ENCODE measurements at places on chromosomes 1 and 21.
A peak's percentile ranks its signal among the peaks of the same experiment; 100 is the strongest.

- DNase-seq: no peak
These were observed 104.6 kb downstream of the ADSS2 start for GRCh38 chr1:244346972-244347618.

- DNase-seq: no peak
These were observed 21.8 kb upstream of the HSD3B1 start for GRCh38 chr1:119485201-119485600.

- peak; percentile 60 for DNase-seq
These were observed 159.6 kb downstream of the TOMM20 start for GRCh38 chr1:234969011-234969441.

DNA sequence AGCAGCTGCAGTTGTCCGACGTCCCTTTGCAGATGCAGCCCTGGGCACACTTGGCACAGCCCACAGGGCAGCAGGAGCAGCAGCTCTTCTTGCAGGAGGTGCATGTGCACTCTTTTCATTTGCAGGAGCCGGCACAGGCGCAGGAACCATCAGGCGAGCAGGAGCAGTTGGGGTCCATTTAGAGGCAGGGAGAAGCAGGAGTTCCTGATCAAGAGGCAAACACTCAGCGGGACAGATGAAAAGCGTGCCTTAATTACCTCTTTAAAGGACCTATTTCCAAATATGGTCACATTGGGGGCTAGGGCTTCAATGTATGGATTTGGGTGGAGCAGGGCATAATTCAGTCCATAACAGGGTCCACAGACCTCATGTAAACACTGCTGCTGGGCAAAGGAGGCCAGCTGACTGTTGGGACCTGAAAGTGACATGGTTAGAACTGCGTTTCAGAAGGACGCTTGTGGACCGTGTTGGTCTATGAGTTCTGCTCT, 4.3 kb upstream of the CPLANE2 start:
- DNase-seq: no peak

- DNase-seq: no peak
These were observed 9.8 kb upstream of the MYSM1 start for GRCh38 chr1:58709540-58710175.

DNA sequence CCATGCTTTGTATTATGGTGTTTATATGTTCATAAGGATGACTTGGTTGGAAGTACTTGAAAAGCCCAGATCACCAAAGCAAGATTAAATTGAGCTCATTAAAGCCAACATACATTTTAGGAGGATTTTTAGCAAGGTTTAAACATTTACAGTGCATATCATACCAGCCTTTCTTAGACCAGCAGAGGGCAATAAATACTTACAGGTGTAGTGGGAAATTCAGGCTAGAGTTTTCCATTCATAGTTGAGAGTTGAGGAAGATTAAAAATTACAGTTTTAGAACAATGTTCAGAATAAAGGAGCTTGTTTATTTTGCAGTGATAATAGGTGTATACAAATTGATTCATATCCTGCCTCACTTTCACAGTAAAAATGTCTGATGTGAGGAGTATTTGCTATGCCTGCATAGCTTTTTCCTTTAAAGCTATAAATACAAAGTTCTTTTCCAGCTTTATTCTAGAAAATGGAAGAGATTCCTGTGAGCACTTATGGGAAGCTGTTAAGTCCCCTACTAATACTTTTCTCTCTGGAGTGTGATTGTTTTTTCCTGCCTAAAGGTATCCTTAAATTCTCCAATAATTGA, 35.3 kb downstream of the DTL start:
- no peak for DNase-seq

DNA sequence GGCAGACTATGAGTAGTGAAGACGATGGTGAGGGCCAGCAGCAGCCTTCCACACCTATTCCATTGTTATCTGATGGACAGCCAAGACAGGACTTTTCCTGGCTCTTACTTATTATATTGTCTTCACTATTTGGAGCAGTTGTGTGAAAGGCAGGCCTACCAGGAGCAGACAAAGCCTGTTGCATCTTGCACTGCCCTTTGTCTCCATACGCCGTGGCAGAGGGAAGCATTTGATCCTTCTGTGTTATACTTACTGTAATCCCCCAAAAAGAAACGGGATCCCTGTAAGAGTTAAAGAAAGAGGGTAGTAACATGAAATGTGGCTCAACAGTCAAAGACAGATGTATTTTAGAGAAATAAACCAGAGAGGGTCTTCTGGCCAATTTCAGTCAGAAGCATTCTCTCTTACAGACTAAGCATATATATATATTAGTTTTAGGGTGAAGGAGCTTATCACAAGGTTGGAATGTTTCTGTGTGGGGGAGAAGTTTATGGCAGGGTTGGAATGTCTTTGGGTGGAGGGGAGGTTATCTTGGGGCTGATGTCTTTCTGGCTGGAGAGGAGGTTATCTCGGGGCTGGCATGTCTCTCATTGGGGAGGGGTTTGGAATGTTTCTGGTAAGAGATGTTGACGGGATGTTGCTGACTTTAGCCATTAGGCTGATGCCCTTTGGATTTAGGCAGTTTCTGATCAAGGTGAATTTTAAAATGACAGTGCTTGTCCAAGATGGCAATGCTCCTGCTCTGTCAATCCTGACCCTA, 23.4 kb upstream of the HSD3B1 start:
- no peak for DNase-seq

- DNase-seq: no peak
These were observed 9.2 kb downstream of the GNB1 start for GRCh38 chr1:1881727-1882126.

- DNase-seq: no peak
These were observed 108.0 kb downstream of the ENAH start for GRCh38 chr1:225544924-225545323.

GRCh38 chr21:15343066-15343465, 278.3 kb upstream of the NRIP1 start:
- DNase-seq: no peak

DNA sequence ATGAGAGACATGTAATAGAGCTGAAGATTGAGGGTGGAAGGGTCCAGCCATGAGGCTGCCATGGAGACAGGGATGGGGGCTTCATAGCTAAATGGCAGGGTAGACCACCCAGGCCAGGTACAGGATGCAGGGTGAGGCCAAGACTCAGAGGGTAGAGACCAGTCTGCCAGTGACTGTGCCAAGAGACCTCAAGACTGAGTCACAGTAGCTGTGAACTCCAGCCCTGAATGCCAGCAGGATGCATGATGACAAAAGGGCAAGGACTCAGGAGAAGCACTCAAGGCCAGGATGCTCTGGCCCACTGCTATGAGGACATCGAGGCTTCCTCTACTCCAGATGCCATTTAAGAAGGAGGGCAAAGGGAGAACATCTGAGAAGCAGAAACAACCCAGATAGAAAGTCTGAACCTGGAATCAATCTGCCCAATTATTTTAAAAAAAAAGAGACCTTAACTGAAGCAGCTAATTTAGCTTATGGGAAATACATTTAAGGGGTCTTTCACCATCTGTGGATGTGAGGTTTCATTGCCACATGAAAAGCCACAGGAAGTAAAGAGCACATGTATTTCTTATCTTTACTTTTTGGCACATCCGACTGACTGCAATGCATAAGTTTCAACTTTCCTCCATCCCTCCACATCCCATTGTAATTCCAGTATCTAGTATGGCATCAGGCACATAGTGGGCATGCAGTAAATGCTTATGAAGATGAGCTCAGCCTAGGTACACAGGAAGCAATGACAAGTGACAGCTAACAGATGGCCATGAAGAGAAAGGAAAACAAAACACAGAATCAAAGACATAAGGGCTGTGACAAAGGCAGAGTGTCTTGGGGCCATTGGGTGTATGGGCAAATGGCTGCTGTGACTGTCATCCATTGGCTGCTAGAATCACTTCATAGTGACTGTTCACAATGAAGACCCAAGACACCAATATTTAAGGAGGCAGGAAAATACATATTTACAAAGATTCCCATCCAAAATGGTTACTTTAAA, 40.2 kb downstream of the SUSD4 start:
- DNase-seq: no peak

DNA sequence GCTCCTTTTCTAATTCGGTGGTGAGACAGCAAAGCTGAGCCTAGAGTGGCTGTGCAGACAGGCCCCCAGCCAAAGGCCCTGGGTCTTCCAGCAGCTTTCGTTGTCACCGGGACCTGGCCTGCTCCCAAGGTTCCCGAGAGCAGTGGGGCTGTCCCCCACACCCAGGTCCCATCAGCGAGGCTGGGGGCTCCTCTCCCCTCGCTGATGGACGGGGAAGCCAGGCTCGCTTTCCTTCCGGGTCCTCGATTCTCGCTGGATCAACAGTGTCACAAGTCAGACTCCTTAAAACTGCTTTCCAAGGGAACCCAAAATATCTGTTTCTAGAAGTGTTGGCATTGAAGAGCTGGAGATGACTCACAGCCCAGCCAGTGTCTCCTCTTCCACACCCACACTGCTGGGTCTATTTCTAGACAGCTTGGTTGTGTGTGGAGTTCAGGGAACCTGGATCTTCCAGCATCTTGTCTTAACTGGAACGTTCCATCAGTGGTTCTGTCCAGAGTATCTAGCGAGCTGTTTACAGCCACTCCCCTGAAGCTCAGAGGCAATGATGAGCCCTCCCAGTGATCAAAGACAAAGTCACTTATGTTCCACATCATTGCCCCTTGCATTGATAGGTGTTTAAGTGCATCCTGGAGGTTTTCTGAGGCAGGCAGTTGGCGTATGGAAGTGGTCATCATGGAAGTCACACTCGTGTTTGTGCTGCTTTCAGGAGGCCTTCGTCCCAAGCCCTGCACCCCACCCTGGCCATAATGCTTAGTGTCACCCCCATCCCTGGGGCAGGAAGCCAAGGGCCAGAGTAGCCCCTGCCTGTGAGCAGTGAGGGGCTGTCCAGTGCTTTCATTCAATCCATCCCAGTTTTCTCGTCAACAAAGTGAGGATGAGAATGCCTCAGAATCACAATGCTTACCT, 35.2 kb downstream of the RRP1 start:
- DNase-seq: no peak

DNA sequence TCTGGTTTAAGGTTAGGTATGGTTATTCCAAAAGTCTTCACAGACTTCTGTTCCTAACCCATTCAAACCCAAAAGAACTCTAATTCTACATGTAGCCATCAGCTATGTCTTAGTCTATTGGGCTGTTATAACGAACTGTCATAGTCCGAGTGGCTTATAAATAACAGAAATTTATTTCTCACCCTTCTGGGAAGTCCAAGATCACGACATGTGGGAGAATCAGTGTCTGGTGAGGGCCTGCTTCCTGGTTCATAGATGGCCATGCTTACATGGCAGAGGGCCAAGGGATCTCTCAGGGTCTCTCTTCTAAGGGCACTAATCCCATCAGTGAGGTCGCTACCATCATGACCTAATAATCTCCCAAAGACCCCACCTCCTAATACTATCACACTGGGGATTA, 103.0 kb upstream of the PPP2R5A start:
- no peak for DNase-seq

DNA sequence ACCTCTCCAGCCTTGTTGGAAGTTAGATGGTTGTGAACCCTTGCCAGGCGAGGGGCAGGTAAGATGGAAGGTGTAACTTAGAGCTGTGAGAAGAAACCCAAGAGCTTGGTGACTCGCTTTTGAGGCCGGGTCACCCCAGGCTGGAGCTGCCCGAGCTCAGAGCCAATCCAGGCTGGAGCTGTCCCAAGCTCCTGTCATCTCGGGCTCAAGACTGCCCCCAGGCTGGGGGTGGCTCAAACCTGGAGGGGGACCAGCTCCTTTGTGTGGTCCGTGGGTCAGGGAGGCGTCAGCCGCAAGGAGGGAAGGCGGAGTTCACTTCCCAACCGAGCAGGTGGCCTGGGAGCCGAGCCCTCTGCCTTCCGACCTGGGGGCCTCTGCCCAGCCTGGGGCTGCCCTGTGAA, 2.0 kb downstream of the HUNK start:
- DNase-seq: no peak

GRCh38 chr1:156076609-156077429, 5.4 kb downstream of the MEX3A start:
- DNase-seq: no peak

DNA sequence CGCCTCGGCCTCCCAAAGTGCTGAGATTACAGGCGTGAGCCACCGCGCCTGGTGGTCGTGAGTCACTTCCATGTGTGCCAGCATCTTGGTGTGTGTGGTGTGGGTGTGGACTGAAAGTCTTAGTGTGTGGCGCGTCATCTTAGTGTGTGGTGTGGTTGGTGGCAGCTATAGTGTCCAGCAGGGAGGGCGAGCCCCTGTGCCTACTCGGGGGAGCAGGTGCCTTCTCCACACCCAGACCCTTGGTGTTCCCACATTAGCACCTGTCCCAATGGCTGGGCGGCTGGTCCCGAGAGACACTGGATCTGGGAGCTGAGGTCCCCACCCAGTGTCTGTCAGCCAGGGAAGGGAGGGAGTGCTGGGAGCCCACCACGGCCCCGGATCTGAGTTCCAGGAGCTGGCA, 2.8 kb downstream of the SCNN1D start:
- DNase-seq: no peak

GRCh38 chr1:162375463-162375862, 1.2 kb downstream of the SPATA46 start:
- no peak for DNase-seq

DNA sequence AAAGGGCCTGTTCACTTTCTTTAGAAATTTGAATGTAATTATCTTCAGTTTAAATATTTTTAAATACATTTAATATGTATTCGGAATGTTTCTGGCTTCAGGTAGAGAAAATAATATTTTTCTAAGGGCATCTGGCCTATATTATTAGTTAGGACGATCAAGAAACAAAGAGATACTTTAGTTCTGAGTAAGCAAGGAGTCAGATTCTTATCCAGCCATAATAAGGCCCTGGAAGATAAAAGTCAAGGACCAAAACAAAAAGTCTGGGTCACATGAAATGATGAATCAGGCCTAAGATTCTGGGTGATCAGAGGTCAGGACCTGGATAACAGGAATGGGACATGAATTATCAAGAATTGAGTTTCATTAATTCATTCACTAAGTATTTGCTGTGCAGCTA, 6.3 kb downstream of the PHC2 start:
- no peak for DNase-seq

GRCh38 chr1:12157366-12158231, 9.2 kb upstream of the TNFRSF1B start:
- DNase-seq: no peak
